Effector memory CD8-positive, alpha-beta T cell (primary cell): ENCODE measurements at places on chromosomes 11 and 22.

GRCh38 chr22:20128902-20129746, 2.5 kb upstream of the ZDHHC8 start:
- peak; percentile 58 for DNase-seq

DNA sequence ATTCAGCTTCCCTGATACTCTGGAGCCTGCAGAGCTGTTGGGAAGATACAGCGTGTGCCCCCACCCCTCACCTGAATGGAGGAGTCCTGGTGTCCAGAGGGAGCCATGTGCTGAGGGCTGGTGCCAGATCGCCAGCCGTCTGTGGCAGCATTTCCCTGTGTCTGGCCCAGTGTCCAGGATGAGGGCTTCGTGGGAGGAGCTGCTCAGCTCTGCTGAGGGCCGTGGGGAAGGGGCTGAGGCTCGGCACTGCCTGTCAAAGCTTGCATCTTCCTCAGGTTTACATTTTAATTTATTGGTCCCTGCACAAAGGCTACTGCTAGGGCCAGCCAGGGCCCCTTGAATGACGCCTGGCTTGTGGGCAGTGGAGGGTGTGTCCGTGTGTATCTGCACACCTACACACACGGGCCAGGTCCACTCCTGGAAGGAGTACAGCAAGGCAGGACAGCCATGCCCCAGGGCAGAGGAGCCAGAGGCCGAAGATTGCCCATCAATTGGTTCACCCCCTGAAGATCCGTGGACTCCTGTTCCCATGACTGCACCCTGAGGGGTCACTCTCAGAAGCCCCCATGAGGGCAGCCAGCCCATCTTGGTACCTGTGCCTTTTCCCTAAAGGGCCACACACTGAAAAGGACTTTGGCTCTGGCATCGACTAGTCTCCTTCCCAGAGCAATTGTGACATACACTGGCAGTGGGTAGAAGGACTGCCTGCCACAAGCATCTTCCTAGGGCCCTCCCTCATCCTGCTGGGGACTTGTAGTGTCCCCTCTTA, 107.7 kb upstream of the PARVA start:
- no peak for DNase-seq

DNA sequence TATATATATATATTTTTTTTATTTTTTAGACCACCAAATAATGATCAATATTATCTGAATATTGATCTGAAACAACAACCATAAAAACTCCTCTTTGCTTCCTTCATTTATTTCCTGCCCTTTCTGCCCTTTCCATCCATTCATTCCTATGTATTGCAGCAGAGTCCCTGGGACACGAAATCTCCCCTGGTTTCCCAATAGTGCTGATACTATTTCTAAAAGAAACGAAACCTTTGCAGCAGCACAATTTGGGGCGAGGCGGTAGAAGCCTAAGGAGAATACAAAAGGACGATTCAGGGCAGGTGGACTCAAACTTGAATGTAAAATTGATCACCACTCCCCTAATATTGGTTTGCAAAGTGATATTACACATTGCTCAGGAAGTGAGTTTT, 16.9 kb upstream of the AMOTL1 start:
- DNase-seq: no peak

DNA sequence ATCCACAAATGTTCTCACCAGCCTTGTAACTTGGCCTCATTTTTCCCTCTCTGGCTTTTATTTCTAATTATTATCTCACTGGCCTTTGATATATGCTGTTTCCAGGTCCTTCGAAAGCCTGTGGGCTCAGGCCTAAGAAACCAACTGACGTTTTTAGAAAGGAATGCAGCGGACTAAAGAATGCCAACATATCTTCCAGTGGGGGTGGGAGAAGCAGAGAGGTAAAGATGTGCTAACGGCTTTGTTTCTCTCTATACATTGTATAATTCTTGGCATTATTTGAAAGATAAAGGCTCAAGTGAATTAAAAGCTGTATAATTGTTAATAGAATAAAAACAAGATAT, 28.2 kb downstream of the OR6Q1 start:
- DNase-seq: no peak
